ENCODE measurements at places on chromosomes 1 and 21.

DNA sequence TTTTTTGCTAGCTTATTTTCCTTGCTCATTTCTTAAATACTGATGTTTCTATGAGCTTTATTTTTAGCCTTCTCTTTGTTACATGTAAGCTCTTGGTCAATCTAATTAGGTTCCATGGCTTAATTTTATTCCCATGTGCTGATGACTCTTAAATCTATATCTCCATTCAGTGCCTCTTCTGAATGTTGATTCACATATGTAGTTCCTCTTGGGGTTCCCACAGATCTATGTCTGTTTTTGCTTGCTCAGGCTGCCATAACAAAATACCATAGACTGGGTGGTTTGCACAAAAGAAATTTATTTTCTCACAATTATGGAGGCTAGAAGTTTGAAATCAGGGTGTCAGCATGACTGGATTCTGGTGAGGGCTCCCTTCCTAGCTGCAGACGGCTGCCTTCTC is 58.3 kb upstream of the PLA2G4A start:
- no peak for DNase-seq

GRCh38 chr1:153670257-153670858 is 435 bp downstream of the ILF2 start:
- DNase-seq = no peak

GRCh38 chr1:172916116-172916515 is 134.6 kb downstream of the TNFSF18 start:
- DNase-seq = no peak

GRCh38 chr21:29215709-29216108 is 83.0 kb upstream of the BACH1 start:
- DNase-seq = no peak

DNA sequence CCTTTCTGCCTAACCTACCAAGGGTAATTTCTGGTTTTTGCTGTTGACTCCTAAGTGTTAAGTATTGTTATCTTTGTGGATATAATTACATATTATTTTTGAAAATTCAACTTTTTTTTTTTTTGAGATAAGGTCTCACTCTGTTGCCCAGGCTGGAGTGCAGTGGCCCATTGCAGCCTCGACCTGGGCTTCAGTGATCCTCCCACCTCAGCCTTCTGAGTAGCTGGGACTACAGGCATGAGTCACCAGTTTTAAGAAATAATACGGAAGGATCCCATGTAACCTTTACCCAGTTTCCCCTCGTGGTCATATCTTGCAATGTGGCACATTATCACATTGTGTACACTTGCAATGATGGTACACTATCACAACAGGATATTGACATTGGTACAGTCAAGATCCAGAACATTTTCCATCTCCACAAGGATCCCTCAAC is 3.1 kb downstream of the CHD1L start:
- DNase-seq = no peak

- DNase-seq = peak; percentile 95
Observed at GRCh38 chr1:154870115-154870571, at the start of gene KCNN3. TSS of gene KCNN3 (minus strand) at chr1:154870281. CDS start at chr1:154869964, 317 bp downstream.

DNA sequence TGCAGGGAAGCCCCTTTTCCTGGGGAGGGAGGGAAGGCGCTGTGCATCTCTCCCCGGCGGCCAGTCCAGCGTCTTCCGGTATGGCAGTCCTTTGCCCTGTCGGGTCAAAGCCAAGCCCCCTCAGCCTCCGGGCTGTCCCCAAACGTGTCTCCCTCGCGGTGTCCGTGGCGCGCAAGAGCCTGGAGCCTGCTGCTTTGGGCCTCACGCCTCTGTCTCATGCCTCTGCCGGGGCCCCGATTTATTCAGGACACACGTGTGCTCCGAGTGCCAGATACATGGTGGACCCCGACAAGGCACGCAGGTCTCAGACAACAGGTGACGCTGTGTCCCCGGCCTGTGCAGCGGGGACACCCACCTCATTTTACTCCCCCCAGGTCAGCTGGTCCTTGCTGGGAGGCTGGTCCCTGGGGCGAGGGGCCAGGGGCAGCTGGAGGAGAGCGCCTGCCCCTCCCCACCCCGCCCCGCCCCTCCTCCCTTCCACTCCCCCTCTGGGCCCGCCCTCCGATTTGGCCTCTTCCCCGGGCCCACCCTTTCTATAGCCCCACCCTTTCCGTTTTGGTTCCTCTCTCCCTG is 176.7 kb downstream of the CAMTA1 start:
- DNase-seq = no peak

DNA sequence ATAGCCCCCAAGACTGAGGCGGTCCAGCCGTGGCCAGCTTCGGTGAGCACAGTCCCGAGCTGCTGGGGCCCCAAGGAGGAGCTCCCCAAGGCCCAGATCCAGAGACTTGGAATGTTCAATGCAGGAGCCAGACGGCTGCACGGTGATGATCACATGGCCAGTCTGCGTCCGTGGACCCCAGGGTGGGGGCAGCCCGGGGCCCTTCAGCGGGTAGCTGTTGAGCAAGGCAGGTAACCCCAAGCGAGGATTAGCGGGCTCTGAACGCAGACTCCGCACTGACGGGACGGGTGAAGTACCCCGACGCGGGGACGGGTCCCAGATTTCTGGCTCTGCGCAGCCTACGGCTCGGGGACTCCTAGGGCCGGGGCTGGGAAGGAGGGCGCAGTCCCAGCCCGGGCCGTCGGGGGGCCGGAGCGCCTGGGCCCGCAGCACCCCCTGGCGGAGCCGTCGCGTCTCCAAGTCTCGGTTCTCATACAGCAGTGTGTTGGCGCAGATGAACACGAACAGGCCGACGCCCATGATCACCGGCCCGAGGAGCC is 2.7 kb downstream of the TMEM200B start:
- DNase-seq = peak; percentile 51

DNA sequence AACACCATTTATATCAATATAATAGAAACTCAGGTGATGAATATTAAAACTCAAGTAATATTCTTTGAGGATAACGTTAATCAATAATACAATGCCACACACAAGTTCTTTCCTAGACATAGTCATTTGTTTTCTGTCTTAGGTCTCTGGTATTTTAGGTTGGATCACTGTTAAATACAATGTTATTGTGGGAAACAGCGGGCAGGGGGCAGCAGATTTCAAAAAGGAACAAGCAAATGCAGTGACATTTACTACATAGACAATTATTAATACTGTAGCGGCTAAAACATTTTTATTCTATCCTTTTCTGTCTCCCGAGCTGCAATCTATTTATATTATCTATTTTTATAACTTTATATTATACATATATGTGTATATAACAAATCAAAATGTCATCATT is 186.4 kb upstream of the ZNHIT6 start:
- no peak for DNase-seq

- no peak for DNase-seq
Observed at GRCh38 chr1:110879758-110880606, 7.0 kb downstream of the CD53 start.

GRCh38 chr1:208182880-208183645 is 61.1 kb downstream of the PLXNA2 start:
- DNase-seq = no peak

- DNase-seq = no peak
Observed at GRCh38 chr1:116764466-116764898, 10.3 kb downstream of the CD2 start.

DNA sequence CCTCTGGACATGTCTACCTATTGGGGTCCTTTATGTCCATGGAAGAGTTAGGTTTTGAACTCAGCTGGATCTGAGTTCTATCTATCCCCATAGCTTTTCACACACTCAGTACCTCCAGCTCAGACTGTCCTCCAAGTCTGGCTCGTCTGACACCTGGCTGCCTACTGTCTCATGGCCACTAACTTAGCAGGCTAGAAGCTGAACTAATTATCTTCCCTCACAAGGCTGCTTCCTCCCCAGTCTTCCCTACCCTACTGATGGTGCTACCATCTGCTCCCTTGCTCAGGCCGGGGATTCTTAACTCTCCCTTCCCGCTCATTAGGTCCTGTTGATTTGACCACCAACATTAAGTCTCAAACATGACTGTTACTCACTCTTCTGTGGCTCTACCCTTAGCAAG is 13.4 kb downstream of the VANGL2 start:
- DNase-seq = no peak

Data from spinal cord (tissue), 10 donors.